ENCODE measurements at places on chromosomes 5 and 9. TPM values are rescaled to one million over a fixed set of nuclear protein-coding genes. Genes with fewer than 3 reads are reported as not detected.

Gene NIPBL
- total RNA-seq = 30.7 TPM

Gene NR6A1
- under 0.01 TPM for total RNA-seq

Gene NUTM2G
- total RNA-seq = not detected

Gene CARTPT
- not detected for total RNA-seq

Gene MAP1B
- 501 TPM for total RNA-seq

Gene SPINK13
- not detected for total RNA-seq

Gene GPR21
- total RNA-seq = 0.97 TPM

Gene SEMA5A
- 19.3 TPM for total RNA-seq

Gene RNF183
- total RNA-seq = not detected

Gene TAL2
- not detected for total RNA-seq

Gene LHX6
- not detected for total RNA-seq
